ENCODE measurements at places on chromosomes 3 and 15.
A peak's percentile ranks its signal among the peaks of the same experiment; 100 is the strongest.

DNA sequence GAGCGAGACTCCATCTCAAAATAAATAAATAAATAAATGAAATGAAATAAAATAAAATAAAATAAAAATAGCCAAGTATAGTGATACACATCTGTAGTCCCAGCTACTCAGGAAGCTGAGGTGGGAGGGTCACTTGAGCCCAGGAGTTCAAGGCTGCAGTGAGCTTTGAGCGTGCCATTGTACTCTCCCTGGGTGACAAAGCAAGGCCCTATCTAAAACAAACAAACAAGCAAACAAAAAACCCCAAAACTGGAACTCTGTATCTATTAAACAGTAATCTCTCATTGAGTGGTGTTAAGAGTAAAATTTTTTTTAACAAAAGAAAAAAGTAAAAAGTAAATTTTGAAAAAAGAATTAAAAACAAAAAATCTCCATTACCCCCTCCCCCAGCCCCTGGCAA, 20.8 kb downstream of the EPM2AIP1 start:
- no peak for DNase-seq

DNA sequence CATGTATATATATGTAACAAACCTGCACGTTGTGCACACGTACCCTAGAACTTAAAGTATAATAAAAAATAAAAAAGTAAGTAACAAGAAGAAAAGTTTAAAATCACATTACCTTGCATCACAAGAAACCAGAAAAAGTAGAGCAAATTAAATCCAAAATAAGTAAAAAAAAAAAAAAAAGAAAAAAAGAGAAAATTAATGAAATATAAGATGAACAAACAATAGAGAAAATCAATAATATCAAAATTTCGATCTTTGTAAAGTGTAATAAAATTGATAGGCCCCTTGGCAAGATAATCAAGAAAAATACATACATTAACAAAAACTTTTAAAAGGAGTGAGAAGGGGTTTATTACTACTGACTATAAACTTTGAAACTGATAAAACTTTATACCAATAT, 7.4 kb upstream of the BHLHE40 start:
- no peak for DNase-seq

DNA sequence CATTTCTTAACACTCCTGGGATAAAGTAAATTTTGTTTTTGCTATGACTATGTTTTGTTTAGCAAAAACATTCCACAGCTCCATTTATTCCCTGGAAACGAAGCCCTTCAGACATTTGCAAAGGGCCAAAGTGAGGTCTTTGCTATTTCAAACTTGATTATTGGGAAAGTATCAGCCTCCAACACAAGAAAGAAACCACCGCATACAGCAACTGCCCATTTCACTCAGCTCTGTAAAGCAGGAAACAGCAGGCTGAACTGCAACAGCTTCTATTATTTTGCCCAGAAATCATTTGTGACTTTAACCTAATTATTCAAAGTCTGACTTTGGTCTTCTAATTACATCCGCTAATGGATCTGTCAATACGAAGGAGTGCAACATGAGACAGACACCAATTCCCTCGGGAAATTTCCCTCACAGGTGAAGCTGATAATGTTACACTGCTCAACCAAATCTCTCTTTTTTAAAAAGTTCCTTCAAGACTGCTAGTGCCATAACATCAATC, 72.1 kb downstream of the RFTN1 start:
- no peak for DNase-seq

DNA sequence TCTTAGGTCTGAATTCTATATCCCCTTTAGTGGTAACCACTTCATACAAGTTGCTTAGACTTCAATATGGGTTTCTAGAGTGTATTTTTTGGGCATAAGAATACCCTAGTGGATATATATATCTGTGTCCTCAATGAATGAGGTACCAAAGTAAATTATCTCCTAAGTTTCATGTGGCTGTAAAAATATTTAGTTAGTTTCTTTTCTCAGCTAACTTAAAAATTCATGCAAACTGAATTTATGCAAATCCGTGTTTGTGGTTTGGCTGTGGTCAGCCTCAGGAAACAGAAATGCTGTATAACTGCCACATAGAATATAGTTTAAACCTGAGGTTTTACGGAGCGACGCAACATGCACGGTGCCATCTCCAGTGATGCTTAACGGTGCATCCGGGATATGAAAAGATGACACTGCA, 80.3 kb downstream of the PEX5L start:
- no peak for DNase-seq

- DNase-seq = no peak
These were observed 95.4 kb upstream of the KCNH8 start for GRCh38 chr3:19052874-19053273.

DNA sequence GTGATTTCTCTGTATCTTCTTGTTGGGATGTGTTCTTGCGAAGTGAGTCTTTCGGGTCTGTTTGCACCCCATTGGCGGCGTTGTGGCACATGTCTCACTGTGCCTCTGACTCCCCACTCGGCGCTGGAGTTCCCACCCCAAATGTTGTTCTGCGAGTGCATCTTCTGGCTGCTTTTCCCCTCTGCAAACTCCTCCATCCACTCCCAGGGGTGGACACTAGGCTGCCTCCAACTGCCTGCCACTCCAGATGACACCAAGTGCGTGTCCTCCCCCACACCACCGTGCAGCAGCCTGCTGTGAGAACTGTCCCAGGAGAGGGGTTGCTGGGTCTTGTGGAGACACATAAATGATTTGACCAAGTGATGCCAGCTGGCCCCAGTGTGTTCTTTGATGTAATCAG, 17.6 kb downstream of the EFCC1 start:
- DNase-seq = no peak

DNA sequence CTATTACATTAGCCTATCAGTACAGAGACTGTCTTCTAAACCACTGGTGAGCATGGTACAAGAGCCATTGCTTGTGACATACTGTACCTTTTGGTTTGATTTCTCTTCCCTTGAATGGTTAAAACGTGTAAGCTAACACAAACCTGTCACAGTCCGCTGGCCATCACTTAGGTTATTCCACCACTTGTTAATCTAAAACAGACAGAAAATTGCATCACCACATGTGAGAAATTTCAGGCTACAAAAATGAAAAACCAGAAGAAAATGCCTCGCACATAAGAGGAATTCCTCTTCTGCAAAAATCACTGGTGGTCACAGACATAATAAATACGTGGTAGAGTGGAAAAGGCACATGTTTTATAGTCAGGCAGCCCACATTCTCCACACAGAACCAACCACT, 22.1 kb downstream of the PARL start:
- DNase-seq = no peak

DNA sequence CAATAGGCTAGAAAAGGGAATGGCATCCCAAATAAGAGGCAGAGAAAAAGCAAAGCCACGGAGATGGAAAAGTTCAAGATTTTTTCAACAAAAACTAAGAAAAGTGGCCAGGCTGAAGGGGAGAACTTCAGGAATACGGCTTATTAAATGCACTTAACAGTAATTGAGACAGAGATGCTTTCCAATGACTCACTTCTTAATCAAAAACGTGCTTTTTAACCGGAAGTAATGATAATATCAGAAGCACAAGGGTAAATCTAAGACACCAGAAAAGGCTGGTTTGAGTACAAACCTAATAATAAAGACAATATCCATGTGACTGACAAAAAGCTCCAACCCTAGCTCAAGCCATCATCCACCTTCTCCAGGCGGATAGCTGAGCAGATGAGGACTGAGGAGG, 24.8 kb upstream of the ACTC1 start:
- no peak for DNase-seq

DNA sequence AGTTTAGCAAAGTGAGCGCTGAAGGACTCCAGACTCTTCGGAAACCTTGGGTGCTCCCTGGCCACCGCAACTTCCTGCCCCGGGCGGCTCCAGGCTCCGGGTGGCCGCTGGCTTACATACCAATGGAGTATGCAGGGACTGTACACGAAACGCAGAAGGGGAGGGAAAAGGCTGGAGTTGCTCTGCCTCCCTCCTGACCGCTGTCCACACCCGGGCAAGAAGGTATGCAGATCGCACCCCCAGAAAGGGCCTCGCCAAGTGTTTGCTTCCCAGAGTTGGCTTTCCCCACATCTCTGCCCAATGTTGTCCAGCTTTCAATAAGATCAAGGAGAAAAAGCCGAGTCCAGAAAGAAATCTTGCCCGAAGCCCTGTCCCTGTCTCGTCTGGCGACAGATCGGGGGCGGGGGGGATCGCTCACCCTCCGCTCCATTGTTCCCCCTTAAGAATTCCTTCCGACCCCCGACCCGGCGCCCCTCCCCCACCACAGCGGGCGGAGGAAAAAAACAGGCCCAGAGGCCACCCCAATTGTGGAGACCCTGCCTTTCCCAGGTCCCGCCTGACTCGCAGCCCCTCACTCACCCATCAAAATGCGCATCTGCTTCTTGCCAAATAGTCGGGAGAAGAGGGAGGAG, 533 bp downstream of the ARF4 start:
- DNase-seq = peak; percentile 77

DNA sequence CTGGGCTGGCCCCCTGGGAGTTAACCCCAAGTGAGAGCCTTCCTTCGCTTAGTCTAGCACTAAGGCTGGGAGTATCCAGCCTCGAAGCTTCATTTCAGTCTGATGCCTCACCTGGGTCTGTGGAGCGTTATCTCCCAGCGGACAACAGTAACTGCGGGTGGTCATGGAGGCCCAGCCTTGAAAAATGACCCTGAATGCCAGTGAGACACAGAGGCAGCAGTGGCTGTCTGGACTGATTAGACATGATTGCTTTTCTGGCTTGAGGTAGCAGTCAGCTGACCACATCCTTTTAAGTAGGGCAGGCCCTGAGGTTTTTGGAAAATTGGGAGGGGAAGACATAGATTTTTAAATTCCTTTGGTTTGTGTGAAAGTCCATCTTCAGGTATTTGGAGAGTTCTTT, 28.2 kb upstream of the TRIM59 start:
- DNase-seq = no peak

- no peak for DNase-seq
These were observed 22.8 kb downstream of the HGD start for GRCh38 chr3:120659285-120659684.

DNA sequence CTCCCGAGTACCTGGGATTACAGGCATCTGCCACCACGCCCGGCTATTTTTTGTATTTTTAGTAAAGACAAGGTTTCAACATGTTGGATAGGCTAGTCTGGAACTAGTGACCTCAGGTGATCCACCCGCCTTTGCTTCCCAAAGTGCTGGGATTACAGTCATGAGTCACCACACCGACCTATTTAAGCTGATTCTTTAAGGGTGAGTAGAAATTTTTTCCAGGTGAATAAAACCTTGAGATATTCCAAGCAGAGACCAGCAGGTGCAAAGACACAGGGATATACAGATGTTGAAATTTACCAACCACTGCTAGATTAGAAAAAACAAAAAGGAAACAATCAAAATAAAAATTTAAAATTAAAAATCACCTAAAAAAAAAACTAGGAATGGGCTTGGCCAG, 74.4 kb upstream of the CHRNB4 start:
- no peak for DNase-seq

Measured in COLO829 (cell line).